Stomach (tissue), 19 donors: ENCODE measurements at places on chromosomes 5 and 9. TPM values are rescaled to one million over a fixed set of nuclear protein-coding genes. Genes with fewer than 3 reads are reported as not detected.

SPINK13 gene
- not detected for total RNA-seq

DNA sequence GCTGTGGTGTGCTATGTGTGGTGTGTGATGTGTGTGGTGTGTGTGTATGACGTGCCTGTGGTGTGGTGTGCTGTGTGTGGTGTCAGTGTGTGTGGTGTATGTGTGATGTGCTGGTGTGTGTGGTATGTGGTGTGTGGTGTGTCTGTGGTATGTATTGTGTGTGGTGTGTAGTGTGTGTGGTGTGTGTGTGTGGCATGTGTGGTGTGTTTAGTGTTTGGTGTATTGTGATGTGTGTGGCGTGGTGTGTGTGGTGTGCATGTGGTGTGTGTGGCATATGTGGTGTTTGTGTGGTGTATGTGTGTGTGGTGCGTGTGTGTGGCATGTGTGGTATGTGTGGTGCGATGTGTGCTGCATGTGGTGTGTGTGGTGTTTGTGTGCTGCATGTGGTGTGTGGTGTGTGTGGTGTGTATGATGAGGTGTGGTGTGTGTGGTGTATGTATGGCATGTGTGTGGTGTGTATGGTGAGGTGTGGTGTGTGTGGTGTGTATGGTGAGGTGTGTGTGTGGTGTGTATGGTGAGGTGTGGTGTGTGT, 18.3 kb upstream of the RNU6ATAC start:
- DNase-seq, result no peak
- H3K36me3 ChIP-seq, result no peaks in the 10 kb centered on the region
- H3K27ac ChIP-seq, result no peak overlapping the region
- no peak overlapping the region for H3K4me3 ChIP-seq

ANKRA2 gene
- total RNA-seq, result 65.5 TPM

SCGB3A2 gene
- not detected for total RNA-seq

- H3K36me3 ChIP-seq, result no peaks in the 10 kb centered on the region
- no peaks in the 10 kb centered on the region for H3K27me3 ChIP-seq
- H3K4me3 ChIP-seq, result peak overlapping the region; percentile 68
- peak overlapping the region; percentile 71 for H3K27ac ChIP-seq
- peaks cover 68% of the 10 kb centered on the region for H3K4me1 ChIP-seq
Observed at GRCh38 chr9:134325096-134325812, 1.0 kb upstream of the RXRA start.

GRCh38 chr9:125752070-125752628, 5.0 kb downstream of the PBX3 start:
- H3K4me1 ChIP-seq, result peaks cover 69% of the 10 kb centered on the region
- no peak overlapping the region for H3K4me3 ChIP-seq
- no peak for DNase-seq
- H3K36me3 ChIP-seq, result no peaks in the 10 kb centered on the region

- H3K27me3 ChIP-seq, result no peaks in the 10 kb centered on the region
- no peak overlapping the region for H3K27ac ChIP-seq
- H3K4me1 ChIP-seq, result no peaks in the 10 kb centered on the region
- no peak for DNase-seq
- no peak overlapping the region for H3K4me3 ChIP-seq
- H3K36me3 ChIP-seq, result no peaks in the 10 kb centered on the region
Observed at GRCh38 chr5:143807401-143807800, 4.6 kb upstream of the HMHB1 start.

CD180 gene
- 0.37 TPM for total RNA-seq

GRCh38 chr9:972501-973294, 3.8 kb upstream of the DMRT3 start:
- no peak overlapping the region for H3K27ac ChIP-seq
- H3K27me3 ChIP-seq, result peaks cover 62% of the 10 kb centered on the region
- peaks cover 31% of the 10 kb centered on the region for H3K4me1 ChIP-seq
- H3K4me3 ChIP-seq, result peak overlapping the region; percentile 55
- DNase-seq, result peak; percentile 39

DNA sequence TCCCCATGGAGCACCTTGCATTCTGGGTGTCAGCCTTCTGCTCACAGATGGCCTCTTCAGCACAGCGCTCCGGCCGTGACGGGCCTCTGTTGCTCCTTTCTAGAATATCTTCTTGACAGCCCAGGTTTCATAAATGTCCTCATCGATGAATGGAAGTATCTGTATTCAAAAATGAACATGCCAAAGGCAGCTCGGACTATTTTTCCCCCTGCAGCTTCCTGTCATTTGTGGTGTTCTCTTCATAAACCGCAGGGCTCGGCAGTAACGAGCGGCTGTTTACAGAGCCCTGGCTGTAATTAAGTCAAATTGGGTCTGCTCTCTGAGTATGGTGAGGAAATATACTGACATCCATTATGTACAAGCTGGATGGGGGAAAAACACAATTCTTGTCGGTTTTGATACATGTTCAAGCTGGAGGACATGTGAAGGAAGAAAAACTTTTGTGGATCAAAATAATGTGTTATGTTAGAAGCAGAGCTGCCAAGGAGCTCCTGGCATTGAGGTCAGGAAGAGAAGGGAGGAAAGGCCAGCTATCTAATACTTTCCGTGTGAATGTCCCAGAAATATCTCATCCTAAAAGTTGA, 154.1 kb upstream of the CD180 start:
- H3K27ac ChIP-seq, result peak overlapping the region; percentile 27
- no peaks in the 10 kb centered on the region for H3K36me3 ChIP-seq
- no peaks in the 10 kb centered on the region for H3K27me3 ChIP-seq
- no peak overlapping the region for H3K4me3 ChIP-seq
- peaks cover 5% of the 10 kb centered on the region for H3K4me1 ChIP-seq

GRCh38 chr9:78278177-78278777, 18.6 kb upstream of the PSAT1 start:
- no peaks in the 10 kb centered on the region for H3K27me3 ChIP-seq
- no peaks in the 10 kb centered on the region for H3K36me3 ChIP-seq
- DNase-seq, result no peak
- H3K4me3 ChIP-seq, result no peak overlapping the region

- no peak overlapping the region for H3K4me3 ChIP-seq
- DNase-seq, result peak; percentile 23
- no peaks in the 10 kb centered on the region for H3K27me3 ChIP-seq
- no peak overlapping the region for H3K27ac ChIP-seq
- H3K4me1 ChIP-seq, result no peaks in the 10 kb centered on the region
- H3K36me3 ChIP-seq, result no peaks in the 10 kb centered on the region
Observed at GRCh38 chr9:100150214-100150613, 51.2 kb downstream of the INVS start.

GRCh38 chr5:111228520-111229220, 4.5 kb downstream of the CAMK4 start:
- peaks cover 11% of the 10 kb centered on the region for H3K4me1 ChIP-seq
- no peak overlapping the region for H3K4me3 ChIP-seq
- DNase-seq, result peak; percentile 71

CSF2 gene
- total RNA-seq, result not detected

DNA sequence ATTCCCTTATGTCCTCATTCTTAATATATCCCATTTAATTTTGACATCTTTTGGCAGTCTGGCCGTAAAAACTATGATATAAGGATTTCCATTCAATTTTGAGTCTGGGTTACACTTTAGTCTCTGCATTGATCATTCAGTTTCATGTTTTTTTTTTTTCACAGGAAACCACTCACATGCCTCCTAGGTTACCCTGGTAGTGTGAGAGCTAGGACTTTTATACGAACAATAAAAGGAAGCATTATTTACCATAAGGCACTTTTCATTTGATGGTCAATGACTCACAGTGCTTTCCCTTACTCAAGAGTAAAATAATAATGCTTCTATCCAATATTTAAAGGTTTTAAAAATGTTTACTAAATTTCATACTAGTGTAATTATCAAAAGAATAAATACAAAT, 16.4 kb upstream of the DMAC1 start:
- no peaks in the 10 kb centered on the region for H3K4me1 ChIP-seq
- no peaks in the 10 kb centered on the region for H3K27me3 ChIP-seq
- no peaks in the 10 kb centered on the region for H3K36me3 ChIP-seq
- DNase-seq, result no peak
- H3K27ac ChIP-seq, result no peak overlapping the region

DNA sequence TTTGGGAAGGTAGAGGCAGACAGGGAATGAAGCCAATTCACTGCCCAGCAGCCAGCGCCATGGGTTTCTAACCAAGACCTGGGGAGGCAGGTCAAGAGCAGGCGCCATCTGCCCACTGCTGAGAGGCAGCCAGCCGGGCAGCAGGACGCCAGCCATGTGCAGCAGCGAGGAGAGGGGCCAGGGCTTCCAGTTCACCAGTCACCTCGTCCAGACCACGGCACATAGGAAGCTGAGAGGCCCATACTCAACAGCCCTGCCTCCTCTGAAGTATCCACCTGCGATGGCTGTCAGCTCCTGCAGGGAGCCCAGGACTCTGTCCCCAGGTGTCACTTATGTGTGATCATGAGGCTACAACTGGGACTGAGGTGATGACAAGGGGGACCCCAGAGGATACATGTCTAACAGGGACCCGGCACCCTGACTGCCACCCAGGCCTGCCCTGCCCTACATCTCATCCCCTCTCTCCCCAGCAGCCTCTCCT, 30.1 kb downstream of the IPPK start:
- DNase-seq, result no peak
- H3K4me3 ChIP-seq, result no peak overlapping the region
- H3K27ac ChIP-seq, result no peak overlapping the region
- H3K27me3 ChIP-seq, result no peaks in the 10 kb centered on the region
- peaks cover 100% of the 10 kb centered on the region for H3K36me3 ChIP-seq
- no peaks in the 10 kb centered on the region for H3K4me1 ChIP-seq

EIF4E1B gene
- total RNA-seq, result not detected

GRCh38 chr5:95007921-95008597, 276.8 kb downstream of the MCTP1 start:
- no peak for DNase-seq
- no peaks in the 10 kb centered on the region for H3K27me3 ChIP-seq
- H3K36me3 ChIP-seq, result no peaks in the 10 kb centered on the region
- H3K4me1 ChIP-seq, result no peaks in the 10 kb centered on the region
- H3K4me3 ChIP-seq, result no peak overlapping the region
- no peak overlapping the region for H3K27ac ChIP-seq

GRCh38 chr9:93427655-93428379, 23.7 kb upstream of the FAM120A start:
- H3K4me1 ChIP-seq, result no peaks in the 10 kb centered on the region
- DNase-seq, result no peak
- H3K27ac ChIP-seq, result no peak overlapping the region
- no peaks in the 10 kb centered on the region for H3K27me3 ChIP-seq

DNA sequence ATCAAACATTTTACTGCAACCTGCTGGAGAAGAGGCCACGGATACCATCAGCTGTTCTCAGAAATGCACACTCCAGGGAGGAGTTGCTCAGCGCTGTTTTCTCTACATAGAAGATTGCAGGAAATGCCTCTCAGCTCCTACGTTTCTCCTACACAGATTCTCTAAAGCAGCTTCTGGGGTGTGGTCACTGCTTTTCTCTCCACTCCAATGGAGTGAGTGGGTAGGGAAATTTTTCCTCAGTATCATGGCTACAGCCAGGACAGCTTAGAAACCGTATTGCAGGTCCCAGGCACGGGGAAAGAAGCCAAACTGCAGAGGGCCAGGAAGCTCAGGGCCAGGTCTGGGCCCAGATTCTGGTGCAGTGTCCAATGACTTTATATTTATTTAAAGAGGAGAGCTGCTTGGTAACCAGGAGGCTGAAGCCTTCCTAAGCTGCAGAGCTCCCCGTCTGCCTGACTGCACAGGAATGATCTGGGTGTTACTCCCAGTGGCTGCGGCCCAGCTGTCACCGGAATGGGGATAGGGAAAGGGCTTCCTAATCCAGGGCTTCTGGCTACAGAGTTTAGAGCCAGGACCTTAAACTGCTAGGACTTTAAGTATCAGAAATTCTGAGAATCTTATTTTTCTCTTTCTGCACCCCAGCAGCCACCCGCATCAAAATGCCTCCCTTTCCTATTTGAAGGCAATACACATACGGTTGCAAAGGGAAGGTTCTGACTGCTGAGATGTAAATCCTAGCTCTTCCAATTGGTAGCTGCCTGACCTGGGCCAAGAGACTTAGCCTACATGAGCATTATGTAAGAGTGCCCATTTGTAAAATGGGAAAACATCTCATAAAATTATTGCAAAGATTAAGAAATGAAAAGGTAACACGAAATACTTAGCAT, 1.4 kb upstream of the SPTAN1 start:
- peaks cover 59% of the 10 kb centered on the region for H3K4me1 ChIP-seq
- H3K27ac ChIP-seq, result peak overlapping the region; percentile 96
- peak; percentile 59 for DNase-seq
- H3K36me3 ChIP-seq, result no peaks in the 10 kb centered on the region
- no peaks in the 10 kb centered on the region for H3K27me3 ChIP-seq
- peak overlapping the region; percentile 72 for H3K4me3 ChIP-seq

COMMD10 gene
- total RNA-seq, result 37.1 TPM

DNA sequence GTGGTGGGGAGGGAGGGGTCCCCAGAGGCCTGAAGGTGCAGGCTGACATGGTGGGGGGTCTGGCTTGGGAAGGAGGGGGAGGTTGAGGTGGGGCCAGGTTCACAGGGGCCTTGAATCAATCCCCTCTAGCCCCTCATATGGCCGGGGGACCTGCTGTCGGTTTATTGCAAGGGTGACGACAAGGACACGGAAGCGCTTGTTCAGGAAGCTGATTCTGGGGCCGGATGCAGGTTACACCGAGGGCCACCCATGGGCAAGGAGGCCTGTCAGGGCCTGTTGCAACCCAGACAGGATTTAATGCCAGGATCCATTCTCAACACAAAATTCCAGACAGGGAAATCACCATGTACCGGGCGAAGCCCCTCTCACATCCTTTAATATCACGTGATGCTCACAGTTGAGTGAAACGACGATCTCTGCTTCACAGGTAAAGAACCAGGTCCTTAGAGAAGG, 41.6 kb upstream of the SYNPO start:
- DNase-seq, result no peak
- H3K4me1 ChIP-seq, result peaks cover 28% of the 10 kb centered on the region
- no peaks in the 10 kb centered on the region for H3K36me3 ChIP-seq
- H3K27me3 ChIP-seq, result no peaks in the 10 kb centered on the region
- peak overlapping the region; percentile 43 for H3K27ac ChIP-seq

GRCh38 chr9:35395706-35396101, 94.2 kb upstream of the RUSC2 start:
- no peak overlapping the region for H3K4me3 ChIP-seq
- H3K27ac ChIP-seq, result no peak overlapping the region
- DNase-seq, result no peak
- no peaks in the 10 kb centered on the region for H3K4me1 ChIP-seq

- no peaks in the 10 kb centered on the region for H3K4me1 ChIP-seq
- H3K36me3 ChIP-seq, result no peaks in the 10 kb centered on the region
- peak; percentile 32 for DNase-seq
- H3K27ac ChIP-seq, result no peak overlapping the region
- no peak overlapping the region for H3K4me3 ChIP-seq
Observed at GRCh38 chr9:119689879-119690278, 320.6 kb upstream of the BRINP1 start.

GRCh38 chr5:78367318-78367991, 7.0 kb downstream of the SCAMP1 start:
- H3K27me3 ChIP-seq, result no peaks in the 10 kb centered on the region
- H3K4me3 ChIP-seq, result no peak overlapping the region
- peaks cover 53% of the 10 kb centered on the region for H3K4me1 ChIP-seq
- DNase-seq, result peak; percentile 39

GRCh38 chr9:113682297-113682771, 193.8 kb upstream of the ZNF618 start:
- peaks cover 6% of the 10 kb centered on the region for H3K4me1 ChIP-seq
- no peak overlapping the region for H3K4me3 ChIP-seq
- no peak overlapping the region for H3K27ac ChIP-seq
- H3K27me3 ChIP-seq, result no peaks in the 10 kb centered on the region
- H3K36me3 ChIP-seq, result no peaks in the 10 kb centered on the region
- DNase-seq, result peak; percentile 94
